ENCODE measurements at places on chromosomes 4 and X. TPM values are rescaled to one million over a fixed set of nuclear protein-coding genes. Genes with fewer than 3 reads are reported as not detected.

The SHISA3 gene
- total RNA-seq: not detected

The GPR173 gene
- not detected for total RNA-seq

The SPATA18 gene
- total RNA-seq: not detected

The MAGEB18 gene
- total RNA-seq: not detected

The SULT1E1 gene
- total RNA-seq: not detected

DNA sequence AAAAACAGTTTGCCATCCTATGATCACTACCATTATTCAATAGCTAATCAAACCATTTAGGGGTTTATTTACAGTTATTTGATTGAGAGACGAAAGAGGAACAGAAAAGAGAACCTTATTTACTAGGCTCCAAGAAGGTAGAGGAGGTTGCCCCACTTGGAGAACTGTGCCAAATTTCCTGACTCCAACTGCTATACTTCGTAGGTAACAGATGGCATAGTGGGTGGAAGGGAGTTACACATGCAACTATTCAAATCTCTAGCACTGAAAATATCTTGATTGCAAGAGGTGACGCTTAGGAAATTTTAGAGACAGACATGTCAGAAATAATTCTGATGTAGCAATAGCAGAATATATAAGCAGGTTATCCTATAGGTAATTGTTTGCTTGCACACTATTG is 38.0 kb upstream of the TMPRSS11F start:
- H3K27me3 ChIP-seq: no peaks in the 10 kb centered on the region
- H3K4me3 ChIP-seq: no peak overlapping the region
- no peak overlapping the region for H3K27ac ChIP-seq
- no peaks in the 10 kb centered on the region for H3K4me1 ChIP-seq
- no peak for DNase-seq

DNA sequence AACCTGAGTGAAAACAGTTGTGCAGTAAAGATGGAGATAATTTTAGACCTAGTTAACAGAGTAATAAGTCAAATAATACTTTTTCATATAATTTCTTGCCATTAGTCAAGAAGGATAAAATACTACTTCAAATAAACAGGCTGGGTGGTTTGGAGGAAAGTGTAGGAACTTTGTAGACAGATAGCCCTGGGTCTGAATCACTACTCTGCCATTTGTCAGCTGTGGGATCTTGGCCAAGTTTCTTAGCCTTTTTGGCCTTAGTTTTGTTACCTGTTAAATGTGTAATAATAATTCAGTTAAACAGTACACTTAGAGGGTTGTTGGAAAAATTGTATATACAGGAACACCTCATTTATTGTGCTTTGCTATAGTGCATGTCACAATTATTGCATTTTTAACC is 163.7 kb downstream of the NPNT start:
- H3K4me3 ChIP-seq: no peak overlapping the region
- no peaks in the 10 kb centered on the region for H3K4me1 ChIP-seq
- no peak overlapping the region for H3K27ac ChIP-seq
- no peak for DNase-seq

GRCh38 chr4:146511381-146511780 is 10.4 kb downstream of the SLC10A7 start:
- H3K27me3 ChIP-seq: no peaks in the 10 kb centered on the region
- DNase-seq: no peak
- no peak overlapping the region for H3K4me3 ChIP-seq
- H3K36me3 ChIP-seq: peaks cover 10% of the 10 kb centered on the region

- H3K27me3 ChIP-seq: no peaks in the 10 kb centered on the region
- no peak overlapping the region for H3K4me3 ChIP-seq
- H3K27ac ChIP-seq: no peak overlapping the region
- DNase-seq: no peak
Measured at GRCh38 chrX:2445662-2446623, 54.8 kb downstream of the DHRSX start.

DNA sequence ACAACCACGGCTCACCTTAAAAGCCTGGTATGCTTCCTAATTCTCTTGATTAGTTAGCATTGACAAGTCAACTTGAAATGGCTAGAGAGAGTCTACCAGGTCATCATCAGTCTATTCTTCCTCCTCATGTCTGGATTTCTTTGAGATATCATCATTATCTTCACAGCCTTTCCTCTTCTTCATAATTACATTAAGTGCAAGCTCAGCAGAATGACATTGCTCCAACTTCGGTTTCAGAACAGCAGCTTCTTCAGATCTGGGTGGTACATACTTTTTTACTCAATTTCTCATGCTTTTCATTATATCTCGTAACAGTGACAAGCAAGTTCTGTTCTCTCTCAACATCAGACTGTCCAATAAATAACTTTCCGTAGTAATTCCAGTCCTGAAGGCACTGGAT is 337.5 kb upstream of the TENM3 start:
- H3K4me3 ChIP-seq: no peak overlapping the region
- no peaks in the 10 kb centered on the region for H3K36me3 ChIP-seq
- no peaks in the 10 kb centered on the region for H3K27me3 ChIP-seq
- H3K4me1 ChIP-seq: no peaks in the 10 kb centered on the region
- no peak overlapping the region for H3K27ac ChIP-seq

DNA sequence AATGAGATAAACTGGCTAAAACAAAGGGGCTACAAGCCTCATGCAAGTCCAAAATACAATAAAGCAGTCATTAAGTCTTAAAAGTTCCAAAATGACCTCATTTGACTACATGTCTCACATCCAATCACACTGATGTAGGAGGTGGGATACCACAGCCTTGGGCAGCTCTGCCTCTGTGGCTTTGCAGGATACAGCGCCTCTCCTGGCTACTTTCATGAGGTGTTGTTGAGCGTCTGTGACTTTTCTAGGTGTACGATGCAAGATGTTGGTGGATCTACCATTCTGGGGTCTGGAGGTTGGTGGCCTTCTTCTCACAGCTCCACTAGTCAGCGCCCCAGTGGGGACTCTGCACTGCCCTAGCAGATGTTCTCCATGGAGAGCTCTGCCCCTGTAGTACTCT is 944.9 kb downstream of the TECRL start:
- no peak overlapping the region for H3K4me3 ChIP-seq
- no peaks in the 10 kb centered on the region for H3K4me1 ChIP-seq
- no peaks in the 10 kb centered on the region for H3K36me3 ChIP-seq
- H3K27me3 ChIP-seq: no peaks in the 10 kb centered on the region
- no peak overlapping the region for H3K27ac ChIP-seq
- no peak for DNase-seq

DNA sequence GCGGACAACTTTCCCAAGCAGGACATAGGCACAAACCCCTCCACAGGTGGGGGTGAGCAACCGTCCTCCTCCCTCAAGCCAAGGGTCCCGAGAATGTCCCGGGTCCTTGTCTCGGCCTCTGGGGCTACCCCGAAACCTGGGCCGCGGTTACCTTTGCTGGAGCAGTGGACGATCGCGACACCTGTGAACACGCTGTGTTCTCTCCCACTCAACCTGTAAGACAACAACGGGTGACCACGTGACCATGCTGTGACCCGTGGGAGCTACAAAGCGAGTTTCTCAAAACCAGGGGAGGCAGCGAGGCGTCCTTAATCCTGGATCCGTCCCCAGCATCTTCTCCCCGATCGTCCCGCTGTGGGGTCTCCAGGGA is 17.9 kb downstream of the ASMTL start:
- no peak for DNase-seq
- H3K4me3 ChIP-seq: no peak overlapping the region
- no peaks in the 10 kb centered on the region for H3K4me1 ChIP-seq
- H3K27ac ChIP-seq: no peak overlapping the region
- H3K27me3 ChIP-seq: no peaks in the 10 kb centered on the region

GRCh38 chr4:163398238-163398637 is 54.5 kb downstream of the NPY5R start:
- DNase-seq: no peak
- H3K4me1 ChIP-seq: no peaks in the 10 kb centered on the region
- no peaks in the 10 kb centered on the region for H3K27me3 ChIP-seq
- no peaks in the 10 kb centered on the region for H3K36me3 ChIP-seq
- H3K4me3 ChIP-seq: no peak overlapping the region

DNA sequence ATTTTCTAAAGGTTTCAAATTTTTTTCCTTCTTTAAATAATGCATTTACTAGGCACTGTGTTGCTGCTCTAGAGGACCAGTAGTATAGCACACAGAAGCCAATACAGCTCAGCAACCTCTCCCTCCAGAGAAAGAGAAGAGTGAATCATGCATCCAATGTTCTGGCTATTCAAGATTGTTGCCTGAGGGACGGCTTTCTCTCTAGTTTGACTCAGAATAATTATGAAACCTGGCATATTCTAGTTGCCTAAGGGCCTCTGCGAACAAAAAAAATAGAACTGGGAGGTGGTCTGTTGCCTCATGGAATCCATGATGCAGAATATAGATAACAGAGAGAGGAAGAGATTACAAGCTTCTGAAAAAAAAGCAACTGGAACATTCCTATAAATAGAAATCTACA is 1233.3 kb upstream of the PABPC4L start:
- H3K4me3 ChIP-seq: no peak overlapping the region
- H3K4me1 ChIP-seq: no peaks in the 10 kb centered on the region
- H3K36me3 ChIP-seq: no peaks in the 10 kb centered on the region
- no peaks in the 10 kb centered on the region for H3K27me3 ChIP-seq
- DNase-seq: no peak

DNA sequence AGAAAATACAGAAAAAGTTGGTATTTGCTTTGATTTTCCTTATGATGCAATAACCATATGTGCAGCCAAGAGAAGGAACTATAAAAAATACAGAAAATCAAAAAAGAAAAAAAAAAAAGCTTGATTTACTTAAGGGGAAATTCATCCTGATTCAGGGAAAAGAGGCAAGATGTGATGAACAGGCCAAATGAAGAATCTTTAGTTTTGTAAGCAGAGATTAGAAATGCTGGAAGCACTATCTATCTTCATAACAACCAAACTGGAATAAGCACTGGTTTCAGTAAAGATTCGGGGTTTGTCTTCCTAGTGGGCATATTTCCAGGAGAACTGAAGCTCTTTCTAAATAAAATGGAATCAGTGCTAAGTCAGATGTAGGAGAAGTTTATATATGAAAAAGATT is 82.9 kb upstream of the KCNIP4 start:
- no peaks in the 10 kb centered on the region for H3K27me3 ChIP-seq
- no peaks in the 10 kb centered on the region for H3K36me3 ChIP-seq
- no peaks in the 10 kb centered on the region for H3K4me1 ChIP-seq
- no peak overlapping the region for H3K27ac ChIP-seq
- H3K4me3 ChIP-seq: no peak overlapping the region
- DNase-seq: no peak

DNA sequence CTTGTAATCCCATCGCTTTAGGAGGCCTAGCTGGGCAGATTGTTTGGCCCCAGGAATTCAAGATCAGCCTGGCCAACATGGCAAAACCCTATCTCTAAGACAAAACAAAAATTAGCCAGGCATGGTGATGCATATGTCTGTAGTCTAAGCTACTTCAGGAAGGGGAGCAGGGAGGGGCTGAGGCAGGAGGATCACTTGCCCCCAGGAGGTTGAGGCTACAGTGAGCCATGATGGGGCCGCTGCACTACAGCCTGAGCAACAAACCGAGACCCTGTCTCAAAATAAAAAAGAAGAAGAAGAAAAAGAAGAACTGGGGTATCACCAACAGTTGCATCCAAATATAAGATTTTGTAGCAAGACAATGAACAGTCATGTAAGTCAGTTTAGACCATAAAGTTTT is 47.3 kb upstream of the NFKB1 start:
- H3K27me3 ChIP-seq: no peaks in the 10 kb centered on the region
- no peaks in the 10 kb centered on the region for H3K36me3 ChIP-seq
- no peaks in the 10 kb centered on the region for H3K4me1 ChIP-seq
- H3K27ac ChIP-seq: no peak overlapping the region
- no peak for DNase-seq

DNA sequence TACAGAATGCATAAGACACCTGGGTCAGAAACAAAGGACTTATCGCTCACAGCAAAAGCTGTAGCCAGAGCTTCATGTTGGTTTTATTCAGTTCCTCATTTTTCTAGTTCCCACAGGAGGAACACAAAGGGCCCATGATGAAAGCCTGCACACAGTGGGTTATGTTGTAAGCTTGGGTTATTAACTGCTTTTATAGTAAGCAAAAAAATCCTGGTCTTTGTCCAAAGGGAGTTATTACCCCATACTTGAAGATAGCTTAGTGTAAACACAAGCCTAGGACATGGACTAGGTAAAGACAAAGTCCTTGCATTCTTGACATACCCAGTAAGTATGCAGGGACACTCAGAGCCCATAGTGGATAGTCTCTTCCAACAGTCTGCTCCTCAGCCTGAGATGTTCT is 11.7 kb downstream of the BBS12 start:
- H3K27ac ChIP-seq: no peak overlapping the region
- H3K4me3 ChIP-seq: no peak overlapping the region
- no peaks in the 10 kb centered on the region for H3K4me1 ChIP-seq
- no peak for DNase-seq
- H3K36me3 ChIP-seq: peaks cover 10% of the 10 kb centered on the region
- no peaks in the 10 kb centered on the region for H3K27me3 ChIP-seq

DNA sequence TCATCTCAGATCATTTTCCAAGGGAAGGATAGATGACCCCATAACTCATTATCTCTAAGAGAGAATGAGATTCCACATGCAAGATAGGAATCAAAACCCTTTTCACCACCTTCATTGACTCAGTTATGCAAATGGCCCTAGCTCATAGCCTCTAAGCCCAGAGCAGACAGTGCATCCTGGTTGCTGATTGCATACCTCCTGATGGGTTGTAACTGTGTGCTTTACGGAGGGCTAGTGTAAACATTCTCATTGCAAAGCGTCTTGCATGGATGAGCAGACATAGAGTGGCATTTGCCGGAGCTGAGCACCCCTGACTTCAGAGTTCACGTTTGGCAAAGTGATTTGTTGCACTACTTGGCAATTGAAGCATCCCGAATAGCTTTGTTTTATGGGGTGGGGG is 151.0 kb downstream of the VCX3A start:
- H3K27ac ChIP-seq: no peak overlapping the region
- H3K4me1 ChIP-seq: no peaks in the 10 kb centered on the region
- DNase-seq: no peak
- H3K36me3 ChIP-seq: no peaks in the 10 kb centered on the region
- H3K27me3 ChIP-seq: no peaks in the 10 kb centered on the region

- no peaks in the 10 kb centered on the region for H3K36me3 ChIP-seq
- H3K4me1 ChIP-seq: no peaks in the 10 kb centered on the region
- no peak for DNase-seq
- no peaks in the 10 kb centered on the region for H3K27me3 ChIP-seq
- no peak overlapping the region for H3K4me3 ChIP-seq
Measured at GRCh38 chr4:44342800-44343199, 105.8 kb downstream of the KCTD8 start.

All from CD4-positive, alpha-beta T cell (primary cell).